ENCODE measurements at places on chromosomes 12 and 14. TPM values are rescaled to one million over a fixed set of nuclear protein-coding genes. Genes with fewer than 3 reads are reported as not detected.

Gene MYO1H
- total RNA-seq = not detected

Gene STRN3
- 23.5 TPM for total RNA-seq

Gene CACNA2D4
- total RNA-seq = 15.1 TPM

Gene NFATC4
- total RNA-seq = not detected

Gene RIMBP2
- not detected for total RNA-seq

Gene RESF1
- total RNA-seq = 182 TPM
